ENCODE measurements at places on chromosomes 5 and 9.

DNA sequence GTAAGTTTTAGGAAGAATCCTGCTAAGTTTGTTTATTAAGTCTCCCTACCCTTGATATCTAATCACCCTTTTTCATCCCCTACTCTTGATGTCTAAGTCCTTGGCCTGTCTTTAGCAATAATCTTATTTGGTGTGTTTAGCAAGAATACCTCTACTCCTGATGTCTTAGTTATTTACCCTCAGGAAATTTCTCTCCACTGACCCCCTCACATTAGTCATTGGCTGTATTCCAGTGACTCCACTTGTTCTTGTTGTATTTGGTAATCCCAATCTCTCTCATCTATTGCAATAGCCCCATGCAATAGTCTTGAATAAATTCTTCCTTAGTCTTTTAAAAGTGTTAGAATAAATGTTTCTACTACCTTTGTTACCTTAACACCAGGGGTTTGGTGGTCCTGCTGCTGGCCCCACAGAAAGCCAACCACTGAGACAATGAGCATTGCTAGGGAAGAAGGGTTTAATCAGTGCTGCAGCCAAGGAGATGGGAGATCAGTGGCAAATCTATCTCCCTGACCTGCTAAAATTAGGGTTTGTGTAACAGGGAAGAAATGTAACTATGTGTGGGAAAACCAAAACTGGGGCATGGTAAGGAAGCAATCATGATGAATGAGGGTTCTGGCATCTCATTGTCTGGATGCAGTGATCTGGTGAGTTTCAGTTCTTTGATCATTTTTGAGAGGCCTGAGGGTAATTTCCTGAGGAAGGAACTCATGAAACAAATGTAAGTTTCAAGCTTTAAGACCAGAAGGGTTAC, 236.4 kb upstream of the DAB2 start:
- no peak for DNase-seq

DNA sequence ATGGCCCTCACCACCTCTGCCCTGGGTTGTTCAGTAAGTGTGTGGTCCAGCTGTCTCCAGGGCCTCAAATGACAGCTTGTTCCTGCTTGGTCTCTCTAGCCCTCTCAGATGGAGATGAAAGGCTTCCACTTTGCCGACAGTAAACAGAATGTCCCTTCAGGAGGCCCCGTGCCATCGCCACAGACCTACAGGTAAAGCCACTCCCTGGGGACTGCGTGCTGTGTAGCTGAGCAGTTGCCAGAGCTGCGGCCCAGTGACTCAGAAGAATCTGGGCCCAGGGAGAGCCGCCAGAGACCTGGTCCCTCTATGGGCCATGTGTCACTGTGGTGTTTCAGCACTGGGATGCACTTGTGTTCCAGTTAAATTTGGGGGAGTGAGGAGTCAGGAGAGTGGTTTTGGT, 10.6 kb upstream of the POMT1 start:
- DNase-seq, result no peak

GRCh38 chr9:30120666-30121065, 2263.8 kb upstream of the ACO1 start:
- no peak for DNase-seq

- no peak for DNase-seq
These were observed 67.2 kb downstream of the DMRT1 start for GRCh38 chr9:908536-909205.

- DNase-seq, result no peak
These were observed 257.5 kb downstream of the PARP8 start for GRCh38 chr5:50923768-50924494.
